T-helper 2 cell (primary cell): ENCODE measurements at places on chromosomes 11 and 22.

GRCh38 chr22:48594757-48595510 lies 1232.7 kb downstream of the BRD1 start:
- no peak for DNase-seq

DNA sequence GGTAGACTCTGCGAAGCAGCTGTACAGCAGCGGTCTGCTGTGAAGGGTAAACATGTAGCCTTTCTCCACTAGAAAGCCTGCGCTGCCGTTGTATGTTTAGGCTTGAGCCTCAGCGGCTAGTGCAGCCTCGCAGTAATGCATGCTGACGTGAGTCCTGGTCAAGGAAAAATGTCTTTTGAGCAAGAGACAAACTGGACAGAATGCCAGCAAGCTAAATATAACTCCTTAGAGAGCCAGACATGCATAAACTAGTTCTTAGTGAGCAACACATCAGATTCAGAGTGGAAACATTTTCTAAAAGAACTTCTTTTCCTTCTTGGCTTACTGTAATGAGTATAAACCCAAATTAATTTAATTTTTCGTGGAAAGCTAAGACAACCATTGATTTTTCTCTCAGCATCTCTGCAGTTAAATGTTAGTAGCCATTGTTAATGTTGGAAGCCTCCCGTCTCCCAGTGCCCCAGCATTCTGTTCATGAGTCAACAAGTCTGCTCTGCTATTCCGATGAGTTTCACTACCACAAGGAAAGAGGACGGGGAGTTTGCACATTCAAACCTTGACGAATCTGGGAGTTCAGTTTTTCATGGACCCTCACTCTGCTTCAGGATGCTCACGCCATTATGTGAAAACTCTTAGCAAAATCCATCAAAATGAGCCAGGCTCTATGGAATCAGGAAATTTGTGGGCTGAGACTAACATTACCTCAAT lies 51.4 kb downstream of the JAM3 start:
- DNase-seq = no peak

GRCh38 chr11:42967653-42968052 lies 344.1 kb upstream of the API5 start:
- DNase-seq = no peak

- no peak for DNase-seq
Observed at GRCh38 chr11:132052904-132053303, 682.5 kb downstream of the NTM start.

DNA sequence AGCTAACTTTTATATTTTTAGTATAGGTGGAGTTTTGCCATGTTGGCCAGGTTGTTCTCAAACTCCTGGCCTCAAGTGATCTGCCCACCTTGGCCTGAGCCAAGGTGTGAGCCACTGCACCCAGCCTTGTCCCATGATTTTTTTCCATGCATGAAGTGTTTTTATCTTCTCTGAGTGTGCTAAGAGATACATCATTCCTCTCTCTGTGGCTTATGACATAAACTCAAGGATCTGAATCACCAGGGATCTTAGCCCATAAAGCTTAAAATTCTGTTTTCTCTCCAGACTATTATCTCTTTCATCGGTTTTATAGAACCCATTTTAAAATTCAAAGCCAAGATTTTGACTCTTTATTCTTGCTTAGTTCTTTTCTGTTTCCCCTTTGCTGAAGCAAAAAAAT lies 48.4 kb upstream of the C11orf58 start:
- DNase-seq = no peak

DNA sequence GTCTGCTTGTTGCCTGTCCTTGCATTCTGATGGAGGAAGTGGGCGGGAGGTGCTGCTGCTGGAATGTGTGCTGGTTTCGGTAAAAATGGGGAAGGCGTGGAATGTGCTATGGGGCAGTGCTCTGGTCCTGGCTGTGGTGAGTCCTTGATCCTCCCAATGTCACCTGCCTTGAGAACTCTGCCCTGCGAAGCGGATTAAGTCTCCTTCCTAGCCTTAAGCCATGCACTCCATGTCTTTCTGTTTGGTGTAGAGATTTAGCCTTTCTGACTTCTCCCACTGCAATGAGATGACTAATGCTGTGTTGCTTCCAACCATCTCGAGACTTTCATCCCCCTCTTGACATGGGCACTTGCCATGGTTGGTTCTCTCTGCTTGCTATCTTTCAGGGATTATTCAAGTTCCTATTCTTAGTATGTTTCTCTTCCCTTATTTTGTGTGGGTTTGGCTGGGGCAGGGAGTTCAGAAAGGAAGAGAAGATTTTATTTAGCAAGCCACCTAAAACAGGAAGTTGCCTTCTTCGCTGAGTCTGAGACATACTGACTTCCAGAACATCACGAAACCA lies 687.9 kb downstream of the NTM start:
- DNase-seq = no peak

DNA sequence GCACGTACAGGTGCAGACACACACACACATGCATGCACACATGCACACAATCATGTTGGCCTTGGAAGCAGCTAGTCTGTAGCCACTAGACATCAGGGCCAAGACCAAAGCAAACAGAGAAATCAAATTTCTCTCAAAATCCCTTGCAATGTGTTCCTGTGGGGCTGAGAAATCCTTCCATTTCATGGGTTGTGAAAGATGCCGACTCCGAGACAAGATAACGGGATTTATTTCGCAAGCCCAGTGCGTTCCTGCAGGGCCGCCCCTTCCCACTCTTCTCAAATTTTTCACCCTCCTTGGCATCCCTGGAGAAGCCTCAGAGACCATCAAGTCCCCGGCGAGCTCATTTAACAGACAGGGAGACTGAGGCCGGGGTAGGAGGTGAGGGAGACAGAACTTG lies 366.7 kb downstream of the MN1 start:
- no peak for DNase-seq
